Activated naive CD8-positive, alpha-beta T cell treated with anti-CD3 and anti-CD28 coated beads, Interleukin-2, amount 50 U/mL, for 24 hours (primary cell): ENCODE measurements at places on chromosomes 12 and 14.

- no peak for DNase-seq
Measured at GRCh38 chr14:35879654-35880249, 53.6 kb downstream of the BRMS1L start.

- no peak for DNase-seq
Measured at GRCh38 chr14:82403987-82404386, 870.3 kb upstream of the SEL1L start.

DNA sequence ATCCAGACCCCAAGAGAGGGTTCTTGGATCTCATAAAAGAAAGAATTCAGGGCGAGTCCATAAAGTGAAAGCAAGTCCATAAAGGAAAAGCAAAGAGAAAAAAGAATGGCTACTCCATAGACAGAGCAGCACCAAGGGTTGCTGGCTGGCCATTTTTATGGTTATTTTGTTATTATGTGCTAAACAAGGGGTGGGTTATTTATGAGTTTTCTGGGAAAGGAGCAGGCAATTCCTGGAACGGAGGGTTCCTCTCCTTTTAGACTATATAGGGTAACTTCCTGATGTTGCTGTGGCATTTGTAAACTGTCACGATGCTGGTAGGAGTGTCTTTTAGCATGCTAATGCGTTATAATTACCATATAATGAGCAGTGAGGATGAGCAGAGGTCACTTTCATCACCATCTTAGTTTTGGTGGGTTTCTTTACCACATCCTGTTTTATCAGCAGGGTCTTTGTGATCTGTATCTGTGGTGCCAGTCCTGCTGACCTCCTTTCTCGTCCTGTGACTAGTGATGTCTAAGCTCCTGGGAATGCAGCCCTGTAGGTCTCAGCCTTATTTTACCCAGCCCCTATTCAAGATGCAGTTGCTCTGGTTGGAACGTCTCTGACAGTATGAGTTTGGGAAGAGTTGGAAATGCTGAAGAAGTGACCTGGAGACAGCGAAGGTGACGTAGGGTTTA, 100.5 kb downstream of the ZNF664 start:
- no peak for DNase-seq

DNA sequence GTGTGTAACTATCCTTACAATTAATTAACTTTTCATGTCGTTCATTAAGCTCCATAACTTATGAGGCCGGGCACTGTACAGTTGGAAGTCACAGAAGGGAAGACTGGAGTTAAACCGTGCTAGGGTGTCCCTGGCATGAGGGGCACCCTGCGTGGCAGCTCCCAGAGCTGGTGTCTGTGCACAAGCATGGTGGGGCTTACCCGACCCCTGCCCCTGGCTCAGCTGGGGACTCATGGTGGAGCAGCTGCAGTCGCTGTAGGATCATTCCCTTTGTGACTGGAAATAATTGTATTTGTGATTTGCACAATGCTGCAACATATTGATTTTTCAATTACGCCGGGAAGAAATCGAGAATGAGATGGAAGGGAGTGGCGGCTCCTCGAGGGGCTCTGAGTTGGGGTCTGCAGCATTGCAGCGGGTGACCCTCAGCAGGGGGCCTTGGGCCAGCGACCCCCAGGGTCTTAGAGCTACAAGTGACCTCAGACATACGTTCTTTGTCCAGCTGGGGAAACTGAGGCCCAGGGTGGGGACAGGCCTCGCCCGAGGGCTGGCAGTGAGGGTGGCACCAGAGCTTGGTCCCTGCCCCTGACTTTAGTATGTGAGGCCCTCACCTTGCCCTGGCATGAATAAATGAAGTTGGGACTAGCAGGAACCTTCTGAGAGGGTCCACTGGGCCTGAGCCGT, 125.4 kb downstream of the KIF26A start:
- no peak for DNase-seq

DNA sequence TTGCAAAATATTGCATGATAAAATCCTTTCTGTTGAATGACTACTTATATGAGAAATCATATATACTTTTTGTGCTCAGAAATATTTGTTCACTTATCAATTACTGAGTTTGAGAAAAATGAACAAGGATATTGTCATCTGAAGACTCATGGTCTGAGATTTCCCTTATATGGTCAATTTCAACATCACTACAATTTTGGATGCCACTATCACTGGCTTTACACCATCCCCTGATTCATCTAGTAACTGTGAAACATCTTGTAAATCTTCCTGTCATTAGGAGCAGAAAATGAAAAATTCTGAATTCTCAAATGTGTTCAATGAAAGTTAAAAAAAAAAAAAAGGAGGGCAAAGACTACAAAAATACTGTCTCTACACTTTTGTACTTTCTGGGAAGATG, 21.8 kb upstream of the GXYLT1 start:
- no peak for DNase-seq

DNA sequence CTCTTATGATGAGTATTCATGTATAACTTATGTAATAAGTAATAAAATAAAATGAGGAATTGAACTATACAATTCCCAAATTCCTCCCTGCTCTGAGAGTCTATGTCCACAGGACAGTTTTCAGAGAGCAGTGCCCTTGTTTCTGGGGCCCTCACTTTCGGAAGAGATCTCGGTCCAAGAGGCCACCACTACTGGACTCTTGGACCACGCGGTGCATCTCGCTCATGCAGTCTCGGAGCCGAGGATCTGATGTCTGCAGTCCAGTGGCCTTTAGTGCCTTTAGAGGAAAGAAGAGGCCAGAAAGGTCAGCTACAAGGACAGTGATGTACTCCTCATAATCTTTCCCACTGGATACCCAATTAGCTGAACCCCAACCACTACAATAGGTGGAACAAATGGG, 8.3 kb downstream of the GLS2 start:
- no peak for DNase-seq

GRCh38 chr14:46323404-46323762, 328.2 kb downstream of the RPL10L start:
- no peak for DNase-seq

GRCh38 chr12:116257215-116257614, 20.3 kb downstream of the MED13L start:
- no peak for DNase-seq

GRCh38 chr12:34335819-34336262, 313.5 kb downstream of the ALG10 start:
- no peak for DNase-seq
